ENCODE measurements at places on chromosomes 1 and 21. TPM values are rescaled to one million over a fixed set of nuclear protein-coding genes. Genes with fewer than 3 reads are reported as not detected.

- DNase-seq, result peak; percentile 4
Measured at GRCh38 chr1:59276439-59276851, 20.4 kb upstream of the FGGY start.

GRCh38 chr1:57063406-57064125, 97.8 kb upstream of the C8B start:
- DNase-seq, result no peak

DNA sequence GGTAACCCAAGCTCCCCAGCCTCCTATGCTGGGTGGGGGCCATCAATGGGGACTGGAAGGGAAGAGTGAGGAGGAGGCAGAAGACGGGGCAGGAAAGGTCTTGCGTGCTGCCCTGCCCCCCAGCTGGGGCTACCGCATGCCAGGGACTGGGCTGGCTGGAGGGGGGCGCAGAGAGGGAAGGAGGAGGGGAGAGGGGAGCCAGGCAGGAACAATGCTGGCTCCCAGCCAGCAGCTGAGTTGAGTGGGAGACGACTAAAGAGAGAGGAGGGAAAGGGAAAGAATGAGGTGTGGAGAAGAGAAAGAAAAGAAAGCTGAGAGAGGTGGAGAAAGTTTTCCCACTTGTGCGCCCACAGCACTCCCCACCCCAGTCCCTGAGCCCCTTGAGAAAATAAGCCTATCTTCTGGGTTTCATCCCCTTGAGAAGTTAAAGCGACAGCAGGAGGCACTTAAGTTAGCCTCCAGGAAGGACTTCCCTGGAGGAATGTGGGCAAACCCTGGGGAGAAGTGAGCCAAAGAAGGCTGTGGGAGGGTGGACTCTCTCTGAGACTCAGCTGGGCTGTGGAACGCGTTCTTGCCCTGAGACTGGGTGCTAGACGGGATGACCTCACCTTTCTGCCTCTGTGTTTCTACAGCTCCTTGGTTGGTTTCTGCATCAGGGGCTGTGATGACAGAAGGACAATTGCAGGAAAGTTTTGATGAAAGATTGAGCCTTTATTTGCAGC, 12.9 kb upstream of the NES start:
- no peak for DNase-seq

The AKR7A3 gene
- total RNA-seq, result 0.37 TPM

- DNase-seq, result peak; percentile 81
Measured at GRCh38 chr1:108117945-108118902, 81.9 kb downstream of the SLC25A24 start.

DNA sequence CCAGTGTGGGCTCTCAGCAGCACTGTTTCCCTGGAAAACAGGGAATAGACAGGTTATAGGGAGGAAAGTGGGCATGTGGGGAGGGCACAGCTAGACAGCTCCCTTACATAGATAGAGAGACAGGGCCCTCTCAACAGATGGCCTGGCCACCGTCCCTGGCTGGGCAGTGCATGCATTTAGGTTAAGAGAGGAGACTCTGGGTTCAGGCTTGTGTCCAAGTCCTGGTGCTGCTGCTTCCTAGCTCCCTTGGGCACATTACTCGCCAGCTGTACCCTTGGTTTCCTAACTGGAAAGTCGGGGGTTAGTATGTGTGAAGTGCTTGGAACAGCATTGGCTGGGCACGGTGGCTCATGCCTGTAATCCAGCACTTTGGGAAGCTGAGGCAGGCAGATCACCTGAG, 9.1 kb downstream of the PLOD1 start:
- no peak for DNase-seq

DNA sequence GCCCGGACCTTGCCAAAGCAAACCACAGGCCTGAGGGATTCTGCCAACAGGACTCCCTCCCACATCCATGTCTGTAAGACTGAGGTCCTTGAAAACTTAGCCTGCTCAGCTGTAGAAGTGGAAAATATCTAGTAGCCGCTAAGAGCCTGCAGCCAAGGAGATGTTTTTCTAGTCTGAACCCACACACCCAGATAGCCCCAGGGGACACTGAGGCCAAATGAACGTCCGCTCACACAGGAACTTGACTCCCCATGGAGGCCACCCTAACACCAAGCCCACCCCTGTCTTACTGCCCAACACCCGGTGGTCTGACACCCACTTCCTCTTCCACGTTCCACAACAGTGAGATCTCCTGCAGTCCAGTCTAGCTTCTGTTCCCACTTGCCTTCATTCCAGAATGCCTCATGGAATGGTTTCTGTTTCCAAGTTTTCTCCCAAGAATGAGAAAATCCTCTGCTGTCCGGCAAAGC, 174.8 kb downstream of the PLPP3 start:
- no peak for DNase-seq

The RIMKLA gene
- total RNA-seq, result not detected

Data from M059J (cell line).